CD8-positive, alpha-beta T cell (primary cell): ENCODE measurements at places on chromosomes 4 and X. TPM values are rescaled to one million over a fixed set of nuclear protein-coding genes. Genes with fewer than 3 reads are reported as not detected.

The HPSE gene
- 1.1 TPM for total RNA-seq

The GLUD2 gene
- total RNA-seq: 0.28 TPM

The PLP1 gene
- not detected for total RNA-seq

The PF4V1 gene
- total RNA-seq: not detected

The MAGEA9 gene
- not detected for total RNA-seq

The AP1AR gene
- total RNA-seq: 3.8 TPM

The RFC1 gene
- 82.2 TPM for total RNA-seq

The ZFX gene
- 55.8 TPM for total RNA-seq

The TAF1 gene
- 61.3 TPM for total RNA-seq

The CHRNA9 gene
- 0.14 TPM for total RNA-seq

The GUCY2F gene
- total RNA-seq: not detected

The VCX2 gene
- total RNA-seq: not detected

The SMARCA1 gene
- 0.35 TPM for total RNA-seq

The YIPF6 gene
- 7.8 TPM for total RNA-seq

The MAGEE2 gene
- not detected for total RNA-seq
